Pericardium fibroblast (primary cell): ENCODE measurements at places on chromosomes 7 and 10. TPM values are rescaled to one million over a fixed set of nuclear protein-coding genes. Genes with fewer than 3 reads are reported as not detected.

The POU6F2 gene
- not detected in 2 replicates for total RNA-seq

The BAMBI gene
- 5.8 and 112 TPM in 2 replicates for total RNA-seq

The ZNF438 gene
- 5.3 and 5.4 TPM in 2 replicates for total RNA-seq

The UNC5B gene
- 26.0 and 35.2 TPM in 2 replicates for total RNA-seq

The RELN gene
- total RNA-seq = under 0.01 and 1.6 TPM in 2 replicates

The ZNF680 gene
- total RNA-seq = 8.8 and 11.7 TPM in 2 replicates

The PTER gene
- 3.6 and 14.2 TPM in 2 replicates for total RNA-seq

The SNX10 gene
- not detected in 2 replicates for total RNA-seq

The EVX1 gene
- not detected in 2 replicates for total RNA-seq

The H2BK1 gene
- total RNA-seq = not detected in 2 replicates

The HELLS gene
- total RNA-seq = 2.6 and 19.1 TPM in 2 replicates

The CEP55 gene
- total RNA-seq = 0.94 and 1.9 TPM in 2 replicates

The NUDT5 gene
- total RNA-seq = 47.8 and 66.6 TPM in 2 replicates

The TAF5 gene
- 2.3 and 4.9 TPM in 2 replicates for total RNA-seq

The STEAP1B gene
- 2.9 and 3.8 TPM in 2 replicates for total RNA-seq

The GRID2IP gene
- total RNA-seq = 0.09 TPM in 1 of 2 replicates, not detected in the other

The ENKUR gene
- not detected in 2 replicates for total RNA-seq
